Effector CD4-positive, alpha-beta T cell (primary cell): ENCODE measurements at places on chromosomes 13 and 19.

DNA sequence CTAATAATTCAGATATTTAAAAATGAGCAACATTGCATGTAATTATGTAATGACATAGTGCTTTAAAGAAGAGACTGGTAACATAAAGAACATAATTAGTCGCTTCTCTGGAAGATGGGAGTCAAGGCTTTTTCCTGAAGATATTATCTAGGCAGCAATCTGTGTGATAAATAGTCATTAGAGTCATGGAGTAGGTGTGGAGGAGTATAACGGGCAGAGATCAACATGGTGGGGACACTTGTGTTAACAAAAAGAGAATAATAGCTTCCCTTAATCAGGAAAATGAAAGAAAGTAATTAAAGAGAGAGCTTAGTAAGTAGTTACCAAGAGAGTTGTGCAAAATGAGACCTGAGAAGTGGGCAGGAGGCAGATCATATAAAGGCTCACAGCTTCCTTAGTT, 1417.1 kb upstream of the ATXN8OS start:
- DNase-seq, result no peak

DNA sequence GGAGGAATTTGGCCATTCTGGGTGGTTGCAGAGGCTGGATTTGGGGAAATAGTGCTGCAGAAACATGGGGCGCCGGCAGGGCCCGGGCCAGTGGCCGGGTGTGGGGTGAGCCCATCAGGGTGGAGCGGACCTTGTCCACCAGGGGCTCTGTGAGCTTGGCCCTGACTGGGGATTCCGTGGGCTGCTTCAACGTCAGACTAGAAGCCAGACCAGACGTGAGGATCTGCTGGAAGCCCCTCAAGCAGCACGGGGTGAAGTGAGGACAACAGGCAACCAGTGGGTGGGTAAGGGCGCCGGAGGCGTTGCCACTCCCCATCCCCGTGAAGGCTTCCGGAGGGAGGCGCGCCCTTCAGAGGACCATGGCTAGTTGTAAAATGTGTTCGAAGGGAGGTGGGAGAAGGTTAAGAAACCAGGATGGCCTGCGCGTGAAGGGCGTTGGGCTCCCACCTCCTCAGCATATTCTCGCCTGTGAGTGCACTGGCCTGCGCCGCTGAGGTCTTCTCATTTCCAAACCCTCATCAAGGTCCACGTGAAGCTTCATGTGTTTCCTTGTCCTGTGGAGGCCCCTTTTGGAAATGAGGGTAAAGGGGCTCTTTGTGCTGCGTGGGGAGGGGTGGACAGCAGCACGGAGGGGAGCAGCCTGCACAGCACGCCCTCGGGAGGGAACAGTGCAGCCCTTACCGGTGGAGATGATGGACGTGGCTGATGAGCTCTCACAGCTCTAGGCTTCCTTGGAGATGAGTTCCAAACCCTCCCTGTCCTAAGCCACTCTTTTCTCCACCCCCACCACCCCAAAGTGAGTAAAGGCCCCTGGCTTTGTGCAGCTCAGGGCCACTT, 8.3 kb downstream of the TEX29 start:
- no peak for DNase-seq

GRCh38 chr13:21670883-21671619, at the start of gene FGF9:
Gene FGF9, plus strand, starts transcription at chr13:21671073. Its CDS starts 840 bp downstream, at chr13:21671913.
- DNase-seq, result peak; percentile 69

GRCh38 chr13:58712191-58712590, 1080.6 kb downstream of the PCDH17 start:
- DNase-seq, result no peak

GRCh38 chr13:73940098-73940497, 194.1 kb downstream of the KLF12 start:
- DNase-seq, result no peak

- no peak for DNase-seq
These were observed 31.8 kb downstream of the CACNG6 start for GRCh38 chr19:54023191-54023590.

DNA sequence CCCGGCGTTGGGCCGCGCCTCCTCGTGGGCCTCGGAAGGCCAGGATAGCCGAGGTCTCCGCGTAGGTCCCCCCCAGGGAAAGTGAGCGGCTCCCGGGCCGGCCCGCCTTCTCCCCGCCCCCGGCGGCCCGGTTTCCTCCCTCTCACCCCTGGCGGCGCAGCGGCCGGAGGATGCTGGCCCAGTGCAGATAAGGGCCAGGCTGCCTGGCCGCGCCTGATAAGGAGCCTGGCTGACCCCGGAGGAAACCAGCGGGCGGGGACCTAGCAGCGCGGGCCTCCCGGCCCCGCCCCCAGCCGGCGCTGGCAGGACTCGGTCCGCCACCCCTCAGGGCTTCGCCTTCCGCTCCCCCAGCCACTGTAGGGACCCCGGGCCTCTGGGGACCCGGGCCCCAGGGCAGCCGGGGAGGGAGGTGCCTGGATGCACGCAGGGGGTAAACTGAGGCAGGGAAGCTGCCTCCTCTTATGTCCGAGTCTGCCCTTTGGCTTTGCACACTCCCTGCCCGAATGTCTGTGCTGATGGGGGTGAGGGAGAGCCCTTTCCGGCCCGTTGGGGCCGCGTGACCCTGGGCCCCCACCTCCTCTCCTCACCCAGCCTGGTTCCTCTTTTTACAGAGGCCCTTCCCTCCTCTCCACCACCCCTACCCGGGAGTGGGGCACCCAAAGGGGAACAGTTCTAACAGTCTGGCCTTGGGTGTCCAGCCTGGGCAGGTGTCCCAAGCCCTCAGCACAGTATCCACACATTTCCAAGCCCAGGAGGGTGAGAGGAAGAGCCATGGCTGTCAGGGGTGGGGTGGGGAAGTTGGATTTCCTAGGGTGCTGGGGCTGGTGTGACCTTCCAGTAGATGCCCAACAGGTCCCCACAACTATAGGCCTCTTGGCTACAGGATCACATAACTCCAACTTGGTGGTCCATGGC, at the start of gene LYL1:
Gene LYL1 (minus strand): TSS at position 193 of the 915 bp plus-strand sequence. CDS start 1,687 bp downstream, outside the sequence.
- no peak for DNase-seq

DNA sequence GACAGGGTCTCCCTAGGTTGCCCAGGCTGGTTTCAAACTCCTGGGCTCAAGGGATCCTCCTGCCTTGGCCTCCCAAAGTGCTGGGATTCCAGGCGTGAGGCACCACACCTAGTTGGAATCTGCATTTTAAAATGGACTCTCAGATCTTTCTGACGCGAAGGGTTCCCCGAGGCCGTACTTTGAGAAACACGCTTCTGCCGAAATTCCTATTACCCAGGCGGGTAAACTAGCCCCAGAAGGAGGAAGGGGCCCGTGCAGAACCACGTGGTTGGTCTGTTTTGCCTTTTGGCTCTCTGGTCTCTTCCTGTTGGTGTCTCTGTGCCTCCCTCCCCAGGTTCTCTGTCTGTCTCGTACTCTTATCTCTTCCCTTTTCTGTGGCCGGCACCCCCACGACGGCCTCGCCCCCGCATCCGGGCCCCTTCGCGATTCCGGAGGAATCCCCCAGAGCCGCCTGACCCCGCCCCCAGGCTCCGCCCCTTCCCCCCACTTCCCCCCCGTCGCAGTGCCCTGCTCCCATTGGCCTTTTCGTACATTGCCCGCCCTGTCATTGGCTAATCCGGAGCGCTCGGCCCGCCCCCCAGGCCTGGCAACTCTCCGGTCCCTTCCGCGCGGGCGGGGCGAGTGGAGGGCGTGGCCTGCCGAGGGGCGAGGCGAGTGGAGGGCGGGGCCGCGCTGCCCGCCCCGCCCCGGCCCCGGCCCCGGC, at the start of gene TNFAIP8L1:
Gene TNFAIP8L1 (plus strand): TSS at position 689 of the 703 bp plus-strand sequence. CDS start 12,354 bp downstream, outside the sequence.
- peak; percentile 100 for DNase-seq

- no peak for DNase-seq
These were observed 5.3 kb upstream of the TCF3 start for GRCh38 chr19:1657746-1658145.
